ENCODE measurements at places on chromosomes 1 and 21.

DNA sequence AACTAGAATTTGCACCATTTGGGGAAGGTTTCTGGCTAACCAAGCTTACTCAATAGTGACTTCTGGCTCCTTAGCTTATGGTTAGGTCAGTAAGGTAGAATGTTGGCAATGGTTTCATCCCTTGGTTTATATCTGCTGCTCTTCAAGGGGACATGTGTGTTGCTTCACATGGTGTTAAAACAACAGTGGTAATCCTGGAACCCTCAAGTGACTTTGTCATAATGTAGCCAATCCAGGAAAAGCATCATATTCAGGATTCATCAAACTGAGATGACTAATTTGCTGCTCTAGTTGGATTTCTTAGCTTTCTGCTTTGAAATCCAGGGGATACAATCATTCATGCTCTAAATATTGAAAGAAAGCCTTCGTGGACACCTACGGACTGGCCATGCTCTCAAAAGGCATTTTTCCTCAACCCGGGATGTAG lies 108.7 kb downstream of the RGL1 start:
- DNase-seq, result no peak

DNA sequence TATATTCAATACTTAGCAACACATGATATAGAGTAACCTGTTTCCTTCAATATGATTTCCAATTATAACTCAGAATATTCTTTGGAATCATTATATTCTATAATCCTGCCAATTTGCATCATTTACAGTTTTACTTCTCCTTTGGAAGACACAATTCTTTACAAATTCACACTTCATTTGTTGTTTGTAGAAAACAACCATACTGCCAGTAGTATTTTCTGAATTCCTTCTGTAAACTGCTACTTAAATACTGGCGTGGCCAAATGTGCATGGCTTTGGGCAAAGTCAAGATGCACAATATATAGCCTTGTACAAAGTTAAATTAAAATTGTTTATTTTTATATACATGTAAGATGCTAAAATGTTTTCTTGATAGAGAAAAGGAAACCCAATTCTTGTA lies 687.1 kb upstream of the NEGR1 start:
- DNase-seq, result no peak

GRCh38 chr1:190615818-190616217 lies 138.2 kb upstream of the BRINP3 start:
- peak; percentile 74 for DNase-seq

- DNase-seq, result peak; percentile 69
Measured at GRCh38 chr1:245216366-245217115, 61.8 kb downstream of the KIF26B start.

- peak; percentile 63 for DNase-seq
Measured at GRCh38 chr1:170162459-170163246, 16.9 kb downstream of the NTMT2 start.

- no peak for DNase-seq
Measured at GRCh38 chr21:36120304-36120888, 14.5 kb upstream of the CBR3 start.

GRCh38 chr21:36203603-36203889 lies 46.9 kb downstream of the DOP1B start:
- DNase-seq, result no peak

DNA sequence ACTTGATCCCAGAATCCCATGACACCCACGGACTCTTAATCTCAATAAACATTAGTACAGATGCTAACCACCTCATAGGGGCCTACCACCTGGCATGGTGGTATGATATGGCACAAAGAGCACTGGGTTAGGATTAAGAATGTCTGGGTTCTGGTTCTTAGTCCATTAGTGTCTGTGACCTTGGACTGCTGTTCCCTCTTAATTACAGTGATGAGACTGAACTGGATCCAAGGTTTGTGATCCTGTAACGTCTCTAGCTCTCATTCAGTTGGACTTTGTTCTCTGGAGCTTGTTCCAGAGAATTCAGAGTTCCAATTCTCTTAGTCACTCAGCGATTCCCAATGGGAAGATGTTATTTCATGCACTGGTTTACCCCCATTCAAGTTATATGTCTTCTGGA lies 23.6 kb upstream of the PIGC start:
- no peak for DNase-seq

- no peak for DNase-seq
Measured at GRCh38 chr21:27244352-27244751, 277.5 kb upstream of the ADAMTS5 start.

GRCh38 chr1:219292999-219293398 lies 119.3 kb downstream of the LYPLAL1 start:
- DNase-seq, result no peak

GRCh38 chr1:29548091-29548490 lies 311.8 kb downstream of the PTPRU start:
- peak; percentile 34 for DNase-seq

GRCh38 chr1:68010090-68010489 lies 40.3 kb downstream of the DIRAS3 start:
- DNase-seq, result no peak

- DNase-seq, result no peak
Measured at GRCh38 chr1:73778471-73778870, 419.5 kb downstream of the LRRIQ3 start.

DNA sequence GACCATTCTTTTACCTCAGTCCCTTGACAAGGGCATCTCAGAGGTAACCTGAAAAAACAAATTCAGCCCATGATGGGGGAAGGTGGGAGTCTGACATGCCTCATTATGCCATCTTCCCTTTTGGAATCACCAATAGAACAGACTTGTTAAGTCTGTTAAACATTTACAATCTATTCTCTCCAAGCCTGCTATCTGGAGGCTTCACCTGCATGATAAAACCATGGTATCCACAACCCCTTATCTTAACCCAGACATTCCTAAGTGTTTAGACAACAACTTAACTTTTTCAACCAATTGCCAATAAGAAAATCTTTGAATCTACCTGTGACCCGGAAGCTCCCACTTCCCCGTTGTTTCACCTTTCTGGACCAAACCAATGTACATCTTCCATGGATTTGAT lies 233.0 kb upstream of the CACYBP start:
- no peak for DNase-seq

- no peak for DNase-seq
Measured at GRCh38 chr1:92445865-92446264, 40.9 kb downstream of the GFI1 start.

DNA sequence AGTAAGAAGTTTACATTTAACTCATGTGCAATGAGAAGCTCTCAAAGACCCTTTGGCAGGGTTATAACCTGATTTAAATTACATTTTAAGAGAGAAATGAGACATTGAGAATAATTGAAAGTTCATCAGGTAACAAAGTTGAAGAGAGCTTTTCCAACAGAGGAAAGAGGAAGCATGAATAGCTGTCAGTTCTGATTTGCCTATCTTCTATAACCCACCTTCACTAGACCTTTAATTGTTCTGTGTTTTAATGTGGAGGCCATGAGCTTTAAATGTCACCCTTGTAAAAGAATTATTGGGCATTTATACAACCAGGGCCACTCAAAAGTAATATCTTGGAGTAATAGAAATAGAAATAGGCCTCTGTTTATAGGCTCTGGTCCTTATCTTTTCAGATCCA lies 9.3 kb upstream of the FCRL1 start:
- no peak for DNase-seq

DNA sequence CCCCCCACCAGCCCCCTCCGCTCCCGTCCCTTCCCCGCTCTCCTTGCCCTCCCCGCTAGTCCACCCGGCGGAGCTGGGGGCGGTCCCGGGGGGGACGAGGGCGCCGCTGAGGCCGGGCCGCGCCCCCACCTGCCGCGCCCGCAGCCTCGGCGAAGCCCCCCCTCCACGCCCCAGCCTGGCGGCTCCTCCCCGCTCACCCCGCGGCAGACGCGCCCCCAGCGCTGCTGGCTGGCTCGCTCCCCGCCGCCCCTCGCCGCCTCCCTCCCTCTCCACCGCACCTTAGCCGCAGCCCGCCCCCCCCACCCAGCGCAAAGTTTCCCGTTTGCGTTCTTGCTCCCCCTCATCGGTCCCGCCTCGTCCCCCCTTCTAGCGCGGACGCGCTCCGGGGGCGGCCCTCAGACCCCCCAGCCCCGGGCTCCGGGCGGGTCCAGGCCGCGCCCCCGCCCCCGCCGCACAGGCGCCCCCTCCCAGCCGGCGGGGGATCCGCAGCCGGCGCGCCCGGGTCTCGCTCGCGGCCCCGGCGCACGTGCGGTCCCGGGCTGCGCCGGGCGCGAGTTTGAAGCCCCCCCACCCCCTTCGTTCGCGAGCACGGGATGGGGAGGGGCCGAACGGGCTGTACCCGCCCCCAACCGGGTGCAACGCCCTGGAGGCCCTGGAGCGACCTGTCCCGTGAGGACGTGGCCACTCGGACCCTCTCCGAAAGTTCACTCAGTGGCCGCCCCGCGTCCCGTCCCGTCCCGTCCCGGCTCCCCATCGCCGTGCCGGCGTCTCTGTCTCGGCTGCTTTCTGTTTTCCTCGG lies 623 bp downstream of the PTPRF start:
- DNase-seq, result peak; percentile 83

- no peak for DNase-seq
Measured at GRCh38 chr1:41919131-41919530, 409 bp upstream of the HIVEP3 start.

- DNase-seq, result no peak
Measured at GRCh38 chr1:184166485-184166884, 115.0 kb downstream of the TSEN15 start.

Measured in endodermal cell (in vitro differentiated cells).